ENCODE measurements at places on chromosomes 1 and 21.

DNA sequence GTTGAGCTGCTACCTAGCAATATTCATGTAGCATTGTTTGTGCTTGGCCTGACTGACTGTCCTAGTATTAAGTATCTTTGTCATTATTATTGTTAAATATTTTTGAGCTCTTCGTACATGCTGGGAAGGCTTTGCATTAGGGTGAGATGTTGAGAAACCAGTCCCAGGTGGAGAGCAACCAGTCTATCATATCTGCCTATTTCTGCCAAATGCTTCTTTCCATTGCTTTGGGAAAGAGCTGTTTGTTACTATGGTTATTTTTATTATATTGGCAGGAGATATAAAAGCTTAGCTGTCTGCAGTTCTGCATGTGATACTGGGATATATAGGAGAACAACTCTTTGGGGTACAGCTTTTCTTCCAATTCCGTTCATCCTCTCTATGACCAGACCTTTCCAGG is 85.1 kb downstream of the CLDN17 start:
- DNase-seq, result no peak

DNA sequence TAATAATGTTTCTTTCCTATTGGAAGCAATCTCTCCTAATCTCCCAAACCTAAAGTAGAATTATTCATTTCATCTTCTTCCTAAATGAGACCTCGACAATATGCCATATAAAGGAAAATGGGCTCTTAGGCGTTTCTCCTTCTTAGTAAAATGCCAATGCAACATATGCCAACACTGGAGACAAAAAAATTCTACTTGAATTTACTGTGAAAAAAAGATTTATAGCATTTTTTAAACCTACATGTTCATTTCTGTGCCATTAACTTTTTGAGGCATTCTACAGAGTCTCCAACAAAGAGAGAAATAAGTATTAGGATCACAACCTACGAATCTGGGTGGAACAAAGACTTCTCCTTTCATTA is 1.3 kb downstream of the WDR47 start:
- no peak for DNase-seq

DNA sequence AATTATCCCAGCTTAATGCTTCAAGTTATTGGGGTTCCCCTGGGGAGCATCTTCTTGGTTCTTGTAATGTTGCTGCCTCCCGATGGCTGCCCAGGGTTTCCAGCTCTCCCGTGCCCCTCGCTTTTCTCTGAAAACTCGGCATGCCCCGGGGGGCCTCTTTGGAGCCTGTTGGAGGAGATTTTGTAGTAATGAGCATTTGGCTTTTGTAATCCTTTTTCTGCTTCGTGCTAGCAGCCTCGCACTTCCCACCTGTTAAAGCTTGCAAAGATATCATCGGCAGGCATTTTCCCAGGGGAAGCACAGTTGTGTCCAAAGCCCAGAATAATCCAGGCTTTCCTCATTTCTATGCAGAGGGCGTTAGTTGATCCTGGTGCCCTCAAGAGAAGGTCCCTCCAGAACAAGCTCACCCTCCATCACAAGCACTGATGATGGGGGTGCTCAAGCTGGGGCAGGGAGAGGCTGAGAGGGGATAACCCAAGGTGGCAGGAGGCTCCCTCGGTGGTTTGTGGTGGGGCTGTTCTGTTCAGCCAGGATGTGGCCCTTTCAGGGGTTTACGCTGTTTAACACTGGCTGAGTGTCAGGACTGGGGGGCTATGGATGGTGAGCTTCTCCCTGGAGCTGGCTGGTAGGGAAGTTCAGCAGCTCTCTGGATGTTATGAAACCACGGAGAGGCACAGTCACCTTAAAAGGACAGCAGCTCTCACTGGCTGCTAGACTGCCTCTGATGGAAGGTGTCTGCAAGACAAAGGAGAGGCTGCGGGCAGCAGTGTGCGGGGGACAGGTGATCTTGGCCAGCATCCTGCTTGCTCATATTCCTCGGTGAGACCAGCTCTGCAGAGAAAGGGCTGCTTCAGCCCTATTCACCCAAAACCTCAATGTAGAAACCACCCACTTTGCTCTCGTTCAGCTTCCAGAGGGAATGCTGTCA is 477.1 kb upstream of the VAMP3 start:
- DNase-seq, result no peak

- DNase-seq, result no peak
Observed at GRCh38 chr21:42744520-42745445, 91.4 kb downstream of the PDE9A start.

GRCh38 chr1:106113851-106114250 is 942.6 kb upstream of the PRMT6 start:
- no peak for DNase-seq

- DNase-seq, result no peak
Observed at GRCh38 chr21:27513825-27514224, 546.9 kb upstream of the ADAMTS5 start.

DNA sequence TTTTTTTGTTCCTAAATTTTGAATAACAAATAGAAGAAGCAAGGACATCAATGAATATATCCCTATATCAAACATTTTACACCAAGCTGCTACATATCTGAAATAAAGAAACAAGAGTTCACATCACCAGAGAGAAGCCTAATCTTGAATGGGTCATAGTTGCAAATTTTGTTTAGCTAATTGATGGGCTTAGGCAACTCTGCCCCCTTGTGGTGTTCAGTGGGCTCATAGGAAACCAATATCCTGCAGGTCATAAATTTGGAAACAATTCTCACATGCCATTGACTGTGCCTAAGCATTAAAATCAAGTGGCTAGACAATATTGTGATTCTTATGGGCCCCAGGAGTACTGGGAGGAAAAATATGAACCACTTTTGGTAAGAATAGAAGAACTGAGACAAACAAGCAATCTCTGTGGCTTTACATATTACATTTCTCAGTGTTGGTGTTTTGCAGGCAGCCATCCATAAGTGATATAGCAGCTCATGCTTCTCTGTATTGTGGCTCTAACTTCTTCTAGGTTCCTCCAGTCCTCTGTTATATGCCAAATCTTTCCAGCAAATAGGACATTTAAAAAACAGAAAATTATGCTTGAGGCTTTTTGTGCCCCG is 1262.8 kb upstream of the PRMT6 start:
- no peak for DNase-seq

GRCh38 chr21:40355076-40355475 is 487.8 kb downstream of the PCP4 start:
- no peak for DNase-seq

GRCh38 chr1:60448850-60449249 is 375.3 kb upstream of the C1orf87 start:
- no peak for DNase-seq

DNA sequence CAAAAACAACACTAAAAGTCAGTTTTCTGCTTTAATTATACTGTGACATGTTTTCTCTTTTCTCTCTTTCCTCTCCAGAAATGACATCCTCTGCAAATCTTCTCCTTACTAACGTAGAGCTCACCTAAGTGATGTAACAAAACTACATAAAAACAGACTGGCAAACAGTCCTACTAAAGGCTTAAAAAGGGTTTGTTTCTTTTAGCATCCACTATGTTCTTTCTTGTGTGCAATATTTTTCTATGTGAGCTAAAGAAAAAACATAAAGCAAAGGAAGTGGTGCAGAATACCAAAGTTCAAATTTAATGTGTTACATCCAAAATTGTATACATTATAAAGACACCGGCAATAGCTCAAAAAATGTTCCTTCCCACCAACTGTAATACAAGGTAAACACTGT is 14.5 kb downstream of the USP24 start:
- DNase-seq, result no peak

DNA sequence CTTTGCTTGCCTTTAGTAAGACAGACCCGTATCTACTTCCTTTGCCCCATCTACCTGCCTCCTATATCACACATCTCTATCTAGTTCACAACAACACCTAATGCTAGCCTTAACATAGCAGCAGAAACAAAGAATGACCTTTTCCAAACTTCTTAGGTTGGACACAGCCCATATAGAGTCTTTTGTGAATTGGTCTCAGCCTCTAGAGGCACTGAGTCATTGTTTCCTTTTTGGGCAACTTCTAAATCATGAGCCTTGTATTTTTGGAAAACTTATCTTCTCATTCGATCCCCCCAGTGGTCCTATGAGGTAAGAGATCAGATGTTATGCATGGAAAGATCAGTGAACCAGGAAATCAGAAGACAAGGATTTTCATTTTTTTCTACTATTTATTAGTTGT is 679.4 kb upstream of the USP24 start:
- no peak for DNase-seq

- DNase-seq, result no peak
Observed at GRCh38 chr1:29033829-29034466, 89.8 kb downstream of the TMEM200B start.

- DNase-seq, result no peak
Observed at GRCh38 chr1:115426231-115426771, 88.3 kb upstream of the NGF start.

All from stimulated activated CD8-positive, alpha-beta memory T cell treated with anti-CD3 and anti-CD28 coated beads, Interleukin-12 subunit alpha, Interleukin-12 subunit beta, amount 100 ng/mL, for 4 hours (primary cell).